HS-27A (cell line): ENCODE measurements at places on chromosomes 5 and 9.

DNA sequence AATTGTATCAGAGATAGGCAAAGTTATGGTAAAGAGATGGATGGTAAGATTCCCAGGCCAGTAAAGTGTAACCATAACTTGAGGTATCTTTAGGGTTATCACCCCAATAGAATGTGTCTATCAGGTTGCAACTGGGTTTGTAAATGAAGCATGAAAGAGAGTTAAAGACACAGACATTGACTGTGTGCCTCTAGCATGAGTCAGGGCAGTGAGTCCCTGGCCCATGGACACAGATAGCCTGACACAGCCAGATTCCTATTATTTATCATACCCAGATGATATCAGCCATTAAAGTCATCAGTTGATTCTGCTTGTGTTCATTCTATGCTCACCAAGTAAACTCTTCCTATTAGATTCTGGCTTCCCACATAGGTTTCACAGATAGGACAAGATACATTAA, 33.5 kb upstream of the SNAPC3 start:
- no peak for DNase-seq

DNA sequence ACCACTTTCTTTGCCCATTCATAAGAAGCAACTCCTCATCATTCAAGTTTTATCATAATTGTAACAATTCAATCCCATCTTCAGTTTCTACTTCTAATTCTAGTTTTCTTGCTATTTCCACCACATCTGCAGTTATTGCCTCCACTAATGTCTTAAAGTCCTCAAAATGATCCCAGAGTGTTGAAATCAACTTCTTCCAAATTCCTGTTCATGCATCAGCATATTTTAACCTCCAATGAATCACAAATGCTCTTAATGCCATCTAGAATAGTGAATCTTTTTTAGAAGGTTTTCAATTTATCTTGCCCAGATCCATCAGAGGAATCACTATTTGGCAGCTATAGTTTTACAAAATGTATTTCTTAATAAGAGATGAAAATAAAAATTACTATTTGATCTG, 3.2 kb upstream of the SRP19 start:
- no peak for DNase-seq

- DNase-seq: no peak
Measured at GRCh38 chr9:4829969-4830368, 37.2 kb downstream of the RCL1 start.

GRCh38 chr9:132238992-132239391, 77.1 kb downstream of the NTNG2 start:
- no peak for DNase-seq
